ENCODE measurements at places on chromosomes 3 and 15. TPM values are rescaled to one million over a fixed set of nuclear protein-coding genes. Genes with fewer than 3 reads are reported as not detected.

- H3K27me3 ChIP-seq: no peaks in the 10 kb centered on the region
- H3K4me3 ChIP-seq: no peak overlapping the region
- no peaks in the 10 kb centered on the region for H3K36me3 ChIP-seq
- no peaks in the 10 kb centered on the region for H3K4me1 ChIP-seq
- H3K27ac ChIP-seq: no peak overlapping the region
- peak; percentile 26 for DNase-seq
Observed at GRCh38 chr15:37219211-37219701, 118.9 kb upstream of the MEIS2 start.

DNA sequence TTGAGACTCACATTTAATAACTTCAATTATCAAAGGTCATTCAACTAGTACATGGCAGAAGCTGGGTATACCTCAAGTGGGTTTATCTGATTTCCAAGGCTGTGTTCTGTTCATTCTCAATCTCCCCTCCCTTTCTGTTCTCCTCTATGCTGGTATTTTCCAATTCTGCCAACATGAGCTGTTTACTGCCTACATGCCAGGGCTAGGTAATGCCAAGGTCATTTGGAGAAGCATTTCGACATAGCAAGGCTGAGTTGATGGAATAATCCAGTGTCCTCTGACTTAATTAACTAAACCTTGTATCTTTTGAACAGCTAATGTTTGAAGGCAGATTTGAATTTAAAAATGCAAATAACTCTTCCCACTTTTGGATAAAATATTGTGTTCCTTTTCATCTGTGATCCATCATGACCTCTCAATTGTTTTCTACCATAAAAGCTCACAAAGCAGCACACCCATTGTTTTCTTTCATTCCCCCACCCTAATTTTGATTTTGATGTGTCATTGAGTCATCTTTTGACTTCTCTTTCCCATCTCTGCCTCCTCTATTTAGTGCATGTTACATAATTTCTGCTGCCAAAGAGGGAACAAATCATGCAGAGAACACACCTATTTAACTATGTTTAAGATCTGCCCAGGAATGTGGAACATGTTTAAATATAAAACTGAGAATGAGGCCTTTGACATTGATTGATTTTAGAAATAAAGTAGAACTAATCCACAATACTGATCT lies 308.8 kb upstream of the NR2E3 start:
- no peak overlapping the region for H3K4me3 ChIP-seq
- peak; percentile 11 for DNase-seq
- H3K27me3 ChIP-seq: no peaks in the 10 kb centered on the region
- H3K4me1 ChIP-seq: peaks cover 9% of the 10 kb centered on the region

GRCh38 chr3:47932421-47932820 lies 83.8 kb downstream of the MAP4 start:
- no peak overlapping the region for H3K27ac ChIP-seq
- H3K36me3 ChIP-seq: no peaks in the 10 kb centered on the region
- no peaks in the 10 kb centered on the region for H3K4me1 ChIP-seq
- no peaks in the 10 kb centered on the region for H3K27me3 ChIP-seq

Gene SEMA7A
- total RNA-seq: 0.52 TPM

Gene CD96
- total RNA-seq: 2.6 TPM

DNA sequence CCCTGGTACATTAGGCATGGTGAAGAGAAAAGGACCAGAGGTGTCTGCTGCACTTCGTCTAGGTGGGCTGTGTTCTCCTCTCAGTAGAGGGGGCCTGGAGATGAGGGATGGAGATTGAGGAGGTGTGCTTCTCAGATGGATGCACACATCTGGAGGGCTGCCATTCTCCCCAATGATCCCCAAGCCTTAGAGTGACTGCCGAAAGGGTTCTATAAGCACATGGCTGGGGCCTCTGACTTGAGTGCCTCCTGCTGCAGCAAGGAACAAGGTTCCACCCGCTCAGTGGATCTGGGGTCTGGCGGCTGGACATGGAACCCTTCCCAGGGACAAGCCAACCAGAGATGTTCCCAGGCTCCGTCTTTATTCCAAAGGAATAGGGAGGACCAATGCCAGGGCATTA lies 66.8 kb downstream of the CPN2 start:
- H3K27me3 ChIP-seq: no peaks in the 10 kb centered on the region
- peaks cover 20% of the 10 kb centered on the region for H3K4me1 ChIP-seq
- H3K27ac ChIP-seq: no peak overlapping the region
- H3K4me3 ChIP-seq: no peak overlapping the region

- H3K27ac ChIP-seq: no peak overlapping the region
- no peaks in the 10 kb centered on the region for H3K36me3 ChIP-seq
- no peaks in the 10 kb centered on the region for H3K4me1 ChIP-seq
- H3K27me3 ChIP-seq: no peaks in the 10 kb centered on the region
- H3K4me3 ChIP-seq: no peak overlapping the region
- DNase-seq: no peak
Observed at GRCh38 chr3:172580680-172581401, 57.6 kb upstream of the TNFSF10 start.

Gene RTP4
- 2.0 TPM for total RNA-seq

- H3K4me3 ChIP-seq: no peak overlapping the region
- H3K27me3 ChIP-seq: no peaks in the 10 kb centered on the region
- no peak for DNase-seq
Observed at GRCh38 chr3:168427835-168428475, 332.2 kb upstream of the GOLIM4 start.

GRCh38 chr3:127487196-127487595 lies 103.3 kb downstream of the TPRA1 start:
- H3K36me3 ChIP-seq: no peaks in the 10 kb centered on the region
- H3K27me3 ChIP-seq: no peaks in the 10 kb centered on the region
- H3K4me3 ChIP-seq: no peak overlapping the region
- DNase-seq: no peak
- H3K4me1 ChIP-seq: no peaks in the 10 kb centered on the region
- no peak overlapping the region for H3K27ac ChIP-seq

GRCh38 chr3:9175421-9175820 lies 74.0 kb downstream of the SRGAP3 start:
- no peaks in the 10 kb centered on the region for H3K36me3 ChIP-seq
- H3K4me1 ChIP-seq: no peaks in the 10 kb centered on the region
- no peak overlapping the region for H3K4me3 ChIP-seq
- H3K27ac ChIP-seq: no peak overlapping the region
- no peaks in the 10 kb centered on the region for H3K27me3 ChIP-seq

Gene SLC9C1
- not detected for total RNA-seq

- H3K4me3 ChIP-seq: no peak overlapping the region
- H3K27ac ChIP-seq: no peak overlapping the region
- H3K4me1 ChIP-seq: no peaks in the 10 kb centered on the region
- no peaks in the 10 kb centered on the region for H3K36me3 ChIP-seq
- no peaks in the 10 kb centered on the region for H3K27me3 ChIP-seq
- DNase-seq: no peak
Observed at GRCh38 chr3:61407397-61407796, 154.0 kb upstream of the PTPRG start.

GRCh38 chr3:41519746-41520145 lies 320.4 kb downstream of the CTNNB1 start:
- DNase-seq: no peak
- no peak overlapping the region for H3K27ac ChIP-seq
- no peaks in the 10 kb centered on the region for H3K36me3 ChIP-seq
- H3K27me3 ChIP-seq: no peaks in the 10 kb centered on the region
- peaks cover 6% of the 10 kb centered on the region for H3K4me1 ChIP-seq

DNA sequence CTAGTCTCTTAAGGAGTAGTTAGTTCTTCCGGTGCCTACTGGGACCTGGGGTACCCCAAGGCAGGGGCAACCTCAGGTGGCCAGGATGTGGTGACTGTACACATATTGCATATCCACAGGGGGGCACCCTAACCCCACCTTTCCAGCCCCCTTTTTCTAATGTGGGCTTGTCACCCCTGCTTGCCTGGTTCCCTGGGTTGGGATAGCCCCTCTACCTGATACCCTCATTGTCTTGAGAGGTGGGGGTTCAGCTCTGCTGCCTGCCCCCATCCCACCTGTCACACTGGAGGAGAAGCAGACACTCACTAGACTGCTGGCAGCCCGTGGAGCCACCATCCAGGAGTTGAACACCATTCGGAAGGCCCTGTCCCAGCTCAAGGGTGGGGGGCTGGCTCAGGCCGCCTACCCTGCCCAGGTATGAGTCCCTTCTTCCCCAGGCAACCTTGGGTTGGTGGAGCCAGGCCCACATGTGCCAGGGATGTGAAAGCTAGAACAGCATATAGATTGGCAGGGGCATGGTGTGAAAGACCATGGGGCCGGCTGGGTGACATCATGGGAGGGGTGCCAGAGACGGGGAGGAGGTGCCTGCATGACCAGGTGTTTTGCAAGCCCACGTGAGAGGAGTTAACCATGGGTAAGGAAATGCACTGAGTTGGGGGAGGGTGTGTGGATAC lies 4.0 kb downstream of the GLYCTK start:
- peak; percentile 29 for DNase-seq
- peaks cover 45% of the 10 kb centered on the region for H3K4me1 ChIP-seq
- H3K27me3 ChIP-seq: no peaks in the 10 kb centered on the region
- no peaks in the 10 kb centered on the region for H3K36me3 ChIP-seq
- H3K4me3 ChIP-seq: no peak overlapping the region
- H3K27ac ChIP-seq: no peak overlapping the region

GRCh38 chr15:98567951-98568350 lies 80.4 kb upstream of the IGF1R start:
- no peak for DNase-seq
- H3K4me1 ChIP-seq: no peaks in the 10 kb centered on the region
- H3K36me3 ChIP-seq: no peaks in the 10 kb centered on the region

DNA sequence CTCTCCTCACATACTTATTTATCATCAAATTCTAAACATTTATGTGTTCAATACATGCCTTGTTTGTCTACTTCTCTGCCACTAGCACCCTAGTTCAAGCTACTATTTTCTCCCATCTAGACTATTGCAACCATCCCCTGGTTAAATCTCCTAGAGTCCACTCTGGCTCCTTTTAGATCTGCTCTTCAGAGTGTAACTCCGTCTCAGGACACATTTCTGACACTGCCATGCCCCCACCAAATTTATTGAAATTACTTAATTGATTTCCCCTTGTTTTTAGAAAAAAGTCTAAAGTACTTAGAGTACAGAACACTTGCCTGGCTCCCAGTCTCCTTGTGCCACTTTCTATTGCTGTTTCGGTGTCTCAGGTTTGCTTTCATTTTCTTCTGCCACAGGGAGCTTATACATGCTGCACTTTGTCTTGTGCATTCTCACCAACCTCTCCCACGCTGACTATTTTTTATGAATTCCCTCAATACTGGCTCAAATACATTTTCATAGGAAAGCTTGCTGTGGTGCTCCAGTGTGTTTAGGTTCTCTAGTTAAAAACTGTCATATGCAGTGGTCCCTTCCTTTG lies 792.3 kb downstream of the DIPK2A start:
- no peak for DNase-seq
- H3K27me3 ChIP-seq: no peaks in the 10 kb centered on the region
- H3K4me1 ChIP-seq: no peaks in the 10 kb centered on the region

GRCh38 chr3:171772427-171773056 lies 37.7 kb downstream of the PLD1 start:
- H3K27ac ChIP-seq: no peak overlapping the region
- no peak overlapping the region for H3K4me3 ChIP-seq
- no peaks in the 10 kb centered on the region for H3K36me3 ChIP-seq
- H3K4me1 ChIP-seq: peaks cover 14% of the 10 kb centered on the region
- peak; percentile 66 for DNase-seq

- no peaks in the 10 kb centered on the region for H3K36me3 ChIP-seq
- no peaks in the 10 kb centered on the region for H3K27me3 ChIP-seq
- H3K4me1 ChIP-seq: no peaks in the 10 kb centered on the region
- no peak overlapping the region for H3K27ac ChIP-seq
- DNase-seq: no peak
Observed at GRCh38 chr15:52428297-52428696, 100.4 kb downstream of the MYO5A start.

DNA sequence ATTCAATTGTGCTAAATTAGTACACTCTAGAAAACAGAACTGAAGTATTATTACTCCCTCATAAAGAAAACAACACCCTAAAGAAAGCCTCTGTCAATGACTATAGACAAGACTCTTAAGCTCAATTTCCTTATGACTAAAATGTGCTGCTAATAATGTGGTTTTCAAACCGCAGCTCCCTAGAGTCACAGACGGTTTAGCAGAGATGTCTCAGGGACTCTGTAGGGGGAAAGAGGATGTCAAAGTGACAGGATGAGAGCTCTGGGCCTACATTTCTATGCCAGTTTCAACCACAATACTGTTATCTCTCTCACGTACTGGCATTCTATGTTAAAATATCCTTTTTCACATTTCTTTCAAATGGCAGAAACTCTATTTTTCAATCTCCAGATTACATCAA lies 37.6 kb upstream of the WDR49 start:
- DNase-seq: no peak
- H3K4me1 ChIP-seq: peaks cover 3% of the 10 kb centered on the region
- no peaks in the 10 kb centered on the region for H3K36me3 ChIP-seq
- no peak overlapping the region for H3K27ac ChIP-seq
- no peaks in the 10 kb centered on the region for H3K27me3 ChIP-seq

Gene RBP2
- not detected for total RNA-seq

DNA sequence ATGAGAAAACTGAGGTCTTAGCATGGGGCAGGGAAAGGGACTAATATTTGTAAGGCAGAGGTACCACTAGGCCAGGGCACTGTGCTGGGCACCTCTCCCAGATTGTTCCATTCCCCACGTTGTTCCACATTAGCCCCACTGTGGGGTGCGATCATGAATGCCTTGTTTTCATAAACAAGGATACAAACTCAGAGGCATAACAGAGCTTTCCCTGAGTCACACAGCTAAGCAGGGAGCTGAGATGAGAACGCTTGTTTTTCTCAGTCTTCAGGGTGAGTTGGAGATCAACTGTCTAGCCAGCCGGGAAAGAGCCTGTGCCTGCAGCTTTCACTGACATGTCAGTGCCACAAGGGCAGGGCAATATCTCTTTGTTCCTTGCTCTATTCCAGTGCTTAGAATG lies 47.9 kb upstream of the ITGA11 start:
- H3K4me1 ChIP-seq: no peaks in the 10 kb centered on the region
- H3K4me3 ChIP-seq: no peak overlapping the region
- DNase-seq: no peak
- no peak overlapping the region for H3K27ac ChIP-seq

GRCh38 chr15:34941831-34942230 lies 27.7 kb downstream of the AQR start:
- H3K4me3 ChIP-seq: no peak overlapping the region
- no peak overlapping the region for H3K27ac ChIP-seq
- DNase-seq: no peak
- H3K4me1 ChIP-seq: no peaks in the 10 kb centered on the region

- H3K4me3 ChIP-seq: no peak overlapping the region
- H3K27ac ChIP-seq: no peak overlapping the region
- H3K36me3 ChIP-seq: no peaks in the 10 kb centered on the region
- no peak for DNase-seq
- no peaks in the 10 kb centered on the region for H3K4me1 ChIP-seq
Observed at GRCh38 chr3:114542359-114542758, 248.5 kb downstream of the TIGIT start.
